ENCODE measurements at places on chromosomes 7 and 10.

DNA sequence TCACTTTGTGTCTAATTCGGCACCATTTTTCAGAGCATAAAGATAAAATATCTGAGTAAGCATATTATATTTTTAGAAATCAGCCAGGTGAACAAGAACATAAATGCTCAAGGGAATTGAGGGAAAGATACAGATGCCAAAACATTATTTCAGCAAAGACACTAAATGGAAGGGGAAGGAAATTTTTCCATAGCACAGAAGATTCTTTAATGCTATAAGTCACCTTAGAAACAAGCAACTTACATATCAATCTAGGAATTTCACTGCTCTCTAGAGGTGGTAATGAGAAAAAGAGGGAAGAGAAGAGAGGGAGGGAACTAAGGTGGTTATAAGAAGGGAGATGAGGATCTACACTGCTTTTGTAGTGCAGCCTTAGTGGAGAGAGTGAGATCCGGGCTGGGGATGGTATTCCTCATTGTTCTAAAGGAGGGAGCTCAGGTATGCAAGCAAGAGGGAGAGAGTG lies 20.4 kb downstream of the ZNF365 start:
- DNase-seq, result no peak

DNA sequence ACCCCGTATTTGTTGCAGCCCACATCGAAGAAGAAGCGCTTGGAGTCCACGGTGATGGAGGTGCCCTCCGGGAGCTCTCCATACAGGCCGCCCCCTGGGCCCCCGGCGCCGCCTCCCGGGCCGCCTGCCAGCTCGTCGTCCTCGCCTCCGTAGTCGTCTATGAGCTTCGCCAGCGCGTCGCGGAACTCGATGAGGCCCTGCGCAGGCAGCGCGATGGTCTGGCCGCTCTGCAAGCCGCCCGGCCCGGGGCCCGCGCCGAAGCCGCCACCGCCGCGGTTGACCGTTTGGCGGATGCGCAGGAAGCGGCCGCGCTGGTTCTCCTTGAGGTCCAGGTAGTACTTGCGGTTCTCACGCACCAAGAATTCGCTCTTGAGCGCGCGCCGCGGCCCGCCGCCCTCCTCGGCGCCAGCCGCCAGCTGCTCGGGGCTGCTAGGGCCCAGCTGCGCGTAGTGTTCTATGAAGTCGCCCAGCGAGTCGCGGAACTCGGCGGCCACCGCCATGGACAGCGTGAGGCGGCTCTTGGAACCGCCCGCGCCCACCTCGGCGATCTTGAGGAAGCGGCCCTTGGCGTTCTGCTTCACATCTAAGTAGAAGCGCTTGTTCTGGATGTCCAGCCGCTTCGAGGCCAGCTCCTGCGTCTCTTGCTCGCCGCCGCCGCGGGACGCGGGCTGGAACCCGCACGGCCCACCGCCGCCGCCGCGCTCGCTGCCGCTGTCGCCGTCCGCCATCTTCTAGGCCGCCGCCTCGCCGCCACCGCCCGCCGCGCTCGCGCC lies 523 bp downstream of the PURB start:
- DNase-seq, result peak; percentile 77

DNA sequence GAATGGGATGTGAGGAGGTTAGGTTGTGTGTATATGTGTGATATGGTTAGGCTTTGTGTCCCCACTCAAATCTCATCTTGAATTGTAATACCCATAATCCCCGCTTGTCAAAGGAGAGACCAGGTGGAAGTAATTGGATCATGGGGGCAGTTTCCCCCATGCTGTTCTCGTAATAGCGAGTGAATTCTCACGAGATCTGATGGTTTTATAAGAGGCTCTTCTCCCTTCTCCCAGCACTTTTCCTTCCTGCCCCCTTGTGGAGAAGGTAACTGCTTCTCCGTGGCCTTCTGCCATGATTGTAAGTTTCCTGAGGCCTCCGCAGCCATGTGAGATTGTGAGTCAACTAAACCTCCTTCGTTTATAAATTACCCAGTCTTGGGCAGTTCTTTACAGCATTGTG lies 47.3 kb downstream of the NPVF start:
- no peak for DNase-seq

DNA sequence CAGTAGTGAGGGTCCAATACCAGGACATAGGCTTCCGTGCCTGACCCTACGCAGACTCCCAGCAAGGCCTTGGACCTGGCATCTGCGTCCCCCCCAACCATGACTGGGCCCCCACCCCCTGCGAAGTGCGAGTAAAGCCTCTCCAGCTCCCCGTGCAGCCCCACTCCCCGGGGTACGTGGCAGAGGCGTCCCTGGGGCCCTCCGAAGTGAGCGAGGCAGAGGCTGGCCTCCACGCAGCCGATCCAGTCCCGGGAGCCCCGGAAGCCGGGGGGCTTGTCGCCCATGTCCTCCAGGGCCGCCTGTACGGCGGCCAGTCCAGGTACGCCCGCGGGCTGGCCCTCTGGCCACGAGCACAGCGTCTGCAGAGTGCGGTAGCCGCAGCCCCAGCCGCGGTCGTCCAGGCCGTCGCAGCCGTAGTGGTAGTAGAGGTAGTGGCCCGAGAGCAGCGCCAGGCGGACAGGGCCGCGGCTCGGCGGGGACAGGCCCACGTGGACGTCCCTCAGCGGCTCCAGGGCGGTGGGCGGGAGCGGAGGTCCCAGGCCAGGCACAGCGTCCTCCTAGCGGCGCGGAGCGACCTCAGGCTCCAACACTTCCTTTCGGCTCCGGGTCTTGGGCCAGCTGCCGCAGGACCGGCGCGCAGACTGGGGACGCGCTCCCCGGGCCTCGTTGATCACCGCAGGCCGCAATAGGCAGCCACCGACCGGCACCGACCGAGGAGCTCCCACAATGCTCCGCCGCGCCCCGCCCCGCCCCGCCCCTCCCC lies at the start of gene UFSP1:
TSS of gene UFSP1 (minus strand) at position 728 of the 763 bp plus-strand sequence. CDS start at position 284, 444 bp downstream.
- no peak for DNase-seq

GRCh38 chr10:127947211-127947610 lies 40.3 kb downstream of the PTPRE start:
- no peak for DNase-seq

- DNase-seq, result peak; percentile 85
Observed at GRCh38 chr10:26697163-26697921, at the start of gene PDSS1. TSS of gene PDSS1 (plus strand) at chr10:26697701. CDS start at chr10:26697712, 11 bp downstream.

DNA sequence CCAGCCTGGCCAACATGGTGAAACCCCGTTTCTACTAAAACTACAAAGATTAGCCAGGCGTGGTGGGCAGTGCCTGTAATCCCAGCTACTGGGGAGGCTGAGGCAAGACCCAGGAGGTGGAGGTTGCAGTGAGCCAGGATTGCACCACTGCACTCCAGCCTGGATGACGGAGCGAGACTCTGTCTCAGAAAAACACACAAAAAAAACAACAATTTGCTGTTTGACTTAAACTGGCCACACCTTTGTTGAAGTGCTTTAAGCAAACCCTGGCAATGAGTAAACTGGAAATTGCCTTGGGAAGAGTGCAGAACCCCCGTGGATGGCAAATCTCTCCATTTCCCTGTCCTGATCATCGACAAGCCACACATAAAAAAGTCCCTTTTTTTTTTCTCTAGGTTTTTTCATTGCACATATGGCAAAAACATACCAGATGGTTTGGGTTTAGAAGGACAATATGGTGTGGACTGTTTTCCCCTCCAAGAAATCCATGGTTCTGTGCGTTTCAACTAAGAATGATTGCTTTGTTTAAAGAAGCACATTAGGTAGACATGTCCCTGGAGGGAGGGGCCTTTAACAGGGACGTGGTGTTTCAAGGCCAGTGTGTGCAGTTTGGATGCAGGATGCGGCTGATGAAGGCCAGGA lies 76.9 kb downstream of the NRP1 start:
- no peak for DNase-seq

DNA sequence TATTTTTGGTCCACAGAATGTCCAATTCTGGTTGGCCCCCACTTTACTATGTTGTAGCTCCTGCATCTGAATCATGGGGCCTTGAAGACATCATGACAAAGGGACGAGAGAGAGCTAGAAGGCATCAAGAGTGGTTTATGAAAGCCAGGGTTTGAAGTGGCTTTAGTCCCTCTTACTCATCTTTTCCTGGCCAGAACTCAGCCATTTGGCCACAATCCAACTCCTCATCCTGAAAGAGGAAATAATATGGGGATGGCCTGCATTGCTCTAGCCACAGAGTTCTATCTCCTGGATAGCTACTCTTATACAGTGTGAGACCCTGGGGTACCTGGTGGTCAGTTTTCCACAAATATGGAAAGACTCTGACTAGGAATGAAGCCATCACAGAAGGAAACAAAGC lies 418.9 kb downstream of the XPNPEP1 start:
- no peak for DNase-seq

DNA sequence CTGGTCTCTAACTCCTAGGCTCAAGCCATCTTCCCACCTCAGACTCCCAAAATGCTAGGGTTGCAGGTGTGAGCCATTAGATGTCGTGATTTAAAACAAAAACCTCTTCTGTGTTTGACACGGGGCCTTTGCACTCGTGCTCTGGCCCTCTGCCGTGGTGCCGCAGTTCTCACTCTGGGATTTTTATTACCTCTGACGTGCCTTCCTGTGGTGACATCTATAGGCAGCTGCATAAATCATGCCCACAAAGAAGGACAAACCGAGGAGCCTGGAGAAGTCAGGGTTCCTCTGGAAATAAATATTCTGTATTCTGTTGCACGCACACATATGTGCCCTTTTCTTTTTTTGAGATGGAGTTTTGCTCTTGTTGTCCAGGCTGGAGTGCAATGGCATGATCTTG lies 25.9 kb upstream of the OCM start:
- DNase-seq, result no peak

DNA sequence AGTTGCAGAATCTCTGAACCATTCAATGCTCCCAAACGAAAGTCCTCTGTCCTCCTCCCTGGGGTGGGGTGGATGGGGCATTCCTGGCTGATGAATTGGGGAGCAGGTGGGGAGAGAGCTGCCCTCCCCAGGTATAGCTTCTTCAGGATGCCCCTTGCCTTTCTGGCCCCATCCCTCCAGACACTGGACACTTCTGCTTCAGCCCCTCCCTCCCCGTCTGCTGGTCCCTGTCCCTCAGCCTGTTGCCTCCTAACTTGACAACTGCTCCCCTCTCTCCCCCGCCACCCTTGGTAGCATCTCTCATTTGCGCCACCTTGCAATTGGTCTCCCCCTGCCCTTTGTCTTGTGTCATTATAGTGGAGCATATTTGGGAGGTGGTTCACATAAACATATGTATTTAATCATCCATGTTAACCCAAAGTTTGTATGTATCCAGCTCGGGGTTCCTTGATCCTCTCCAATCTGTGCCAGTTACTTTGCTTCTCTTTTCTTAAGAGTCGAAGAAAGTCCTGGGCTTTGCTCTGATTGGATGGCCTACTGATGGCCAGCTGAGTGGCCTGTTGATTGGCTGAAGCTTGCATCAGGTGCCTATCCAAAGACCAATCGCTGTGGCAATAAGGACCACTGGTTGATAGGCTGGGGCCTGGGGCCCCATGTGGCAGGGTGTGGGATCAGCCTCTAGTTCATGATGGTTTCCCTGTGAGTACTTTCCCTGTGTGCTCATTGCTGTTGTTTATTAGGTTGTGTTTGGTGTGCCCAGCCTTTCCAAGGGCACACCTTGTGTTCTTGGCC lies 4.0 kb upstream of the GCK start:
- no peak for DNase-seq

- no peak for DNase-seq
Observed at GRCh38 chr10:79454259-79454658, 8.8 kb upstream of the ZCCHC24 start.

DNA sequence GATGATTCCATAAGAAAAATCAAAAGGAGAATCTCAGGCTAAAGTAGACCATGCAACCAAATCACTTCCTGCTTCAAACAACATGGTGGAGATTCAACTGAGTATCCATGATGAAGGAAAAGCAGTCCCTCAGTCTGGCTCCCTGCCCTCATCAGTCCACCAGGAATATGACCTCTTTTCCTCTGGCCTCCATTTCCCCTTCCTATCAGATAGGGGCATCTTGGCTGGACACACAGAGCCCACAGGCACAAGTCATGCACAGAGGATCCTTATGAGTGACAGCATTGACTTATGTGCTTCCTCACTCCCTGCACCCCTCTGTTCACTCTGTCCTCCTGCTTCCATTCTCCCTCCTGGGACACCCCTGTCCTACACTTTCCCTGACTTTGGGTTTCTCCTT lies 16.8 kb downstream of the PIP start:
- DNase-seq, result no peak

DNA sequence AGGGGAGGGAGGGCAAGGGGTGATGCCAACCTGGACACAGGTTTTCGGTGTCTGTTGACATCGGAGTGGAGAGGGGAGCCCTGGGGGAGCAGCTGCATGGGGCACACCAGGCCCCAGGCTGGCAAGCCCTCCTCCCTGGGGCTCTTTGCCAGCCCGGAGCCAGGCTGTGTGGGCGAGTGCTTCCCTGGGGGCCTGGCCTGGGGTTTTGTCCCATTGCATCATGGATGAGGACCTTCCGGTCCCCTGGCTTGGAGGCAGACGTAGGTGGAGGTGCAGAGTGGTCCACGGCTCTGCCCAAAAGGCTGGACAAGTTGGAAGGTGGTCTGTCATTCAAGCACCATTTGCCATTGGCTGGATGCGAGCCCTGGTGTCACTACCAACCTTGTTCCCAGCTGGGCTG lies 34.8 kb downstream of the ZMIZ1 start:
- no peak for DNase-seq

DNA sequence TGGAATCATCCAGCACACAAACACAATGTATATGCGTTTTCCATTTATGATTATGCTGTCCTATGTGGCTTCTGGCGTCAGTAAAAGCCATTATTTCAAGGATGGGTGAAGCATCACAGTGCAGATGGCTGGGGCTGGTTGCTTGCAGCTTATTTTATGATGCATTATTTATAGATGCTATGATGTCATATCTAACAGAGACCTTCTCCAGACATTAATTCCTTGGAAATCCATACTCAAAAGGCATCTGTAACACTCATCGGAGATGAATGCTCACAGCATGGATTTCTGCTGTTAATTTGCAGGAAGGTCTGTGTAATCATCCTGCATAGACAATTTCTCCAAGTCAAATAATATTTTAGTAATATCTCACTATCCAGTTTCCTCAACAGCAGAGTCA lies 7.2 kb downstream of the RGS10 start:
- no peak for DNase-seq

GRCh38 chr10:118340486-118340885 lies 1.6 kb downstream of the FAM204A start:
- no peak for DNase-seq

- no peak for DNase-seq
Observed at GRCh38 chr7:25726170-25726780, 425.7 kb upstream of the NFE2L3 start.

Measured in stimulated activated effector memory CD8-positive, alpha-beta T cell treated with anti-CD3 and anti-CD28 coated beads, Interleukin-12 subunit alpha, Interleukin-12 subunit beta, amount 100 ng/mL, for 72 hours (primary cell).